ENCODE measurements at places on chromosomes 5 and 9. TPM values are rescaled to one million over a fixed set of nuclear protein-coding genes. Genes with fewer than 3 reads are reported as not detected.

DNA sequence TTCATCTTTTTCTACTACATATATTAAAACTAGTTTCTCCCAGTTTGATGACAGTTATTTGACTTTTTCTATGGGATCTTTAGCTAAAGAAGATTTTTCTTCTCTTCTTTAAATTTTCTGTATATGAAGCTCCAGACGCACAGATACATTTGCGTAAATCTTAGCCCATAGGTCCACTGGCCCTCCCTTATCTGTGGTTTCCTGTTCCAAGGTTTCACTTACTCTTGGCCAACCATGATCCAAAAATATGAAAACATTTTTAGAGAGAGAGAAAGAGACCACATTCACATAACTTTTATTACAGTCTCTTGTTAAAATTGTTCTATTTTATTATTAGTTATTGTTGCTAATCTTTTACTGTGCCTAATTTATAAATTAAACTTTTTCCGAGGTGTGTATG, 270.2 kb upstream of the DAPK1 start:
- DNase-seq, result no peak

- peak; percentile 98 for DNase-seq
Measured at GRCh38 chr9:126704892-126705766, 91.4 kb downstream of the LMX1B start.

DNA sequence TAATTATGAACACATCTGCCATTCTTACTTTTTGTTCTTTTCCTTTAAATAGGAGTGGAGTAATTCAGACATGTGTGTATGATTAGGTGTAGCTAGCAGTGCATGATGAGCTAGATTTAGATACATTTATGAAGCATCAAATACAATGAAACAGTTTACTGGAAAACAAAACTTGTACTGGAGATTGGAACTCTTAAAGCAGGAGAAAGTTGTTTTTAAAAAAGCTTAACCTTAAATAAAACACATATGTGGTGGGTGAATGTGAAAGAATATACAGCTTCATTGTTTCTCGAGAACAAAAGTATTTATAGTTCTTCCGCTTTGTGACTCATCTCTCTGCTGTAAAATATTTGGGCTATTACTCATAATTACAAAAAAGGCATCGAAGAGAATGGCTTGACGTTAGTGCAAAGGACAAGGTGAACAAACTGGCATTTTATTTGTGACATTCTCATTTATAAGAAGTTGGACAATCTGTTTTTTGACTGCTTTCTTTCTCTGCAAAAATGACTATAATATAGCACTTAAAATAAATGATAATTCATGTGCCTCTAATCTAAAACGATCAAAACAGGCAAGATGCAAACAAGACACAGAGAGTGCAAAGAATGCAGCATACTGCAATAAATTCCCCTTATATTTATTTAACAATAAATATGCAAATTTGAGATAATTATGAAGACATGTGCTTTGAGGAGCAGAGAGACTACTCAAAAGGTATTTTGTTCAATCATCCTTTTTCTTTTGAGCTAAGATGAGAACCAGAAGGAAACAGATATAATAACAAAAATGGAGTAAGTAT, 478.8 kb downstream of the CETN3 start:
- no peak for DNase-seq

- no peak for DNase-seq
Measured at GRCh38 chr9:20016611-20017010, 227.8 kb upstream of the SLC24A2 start.

DNA sequence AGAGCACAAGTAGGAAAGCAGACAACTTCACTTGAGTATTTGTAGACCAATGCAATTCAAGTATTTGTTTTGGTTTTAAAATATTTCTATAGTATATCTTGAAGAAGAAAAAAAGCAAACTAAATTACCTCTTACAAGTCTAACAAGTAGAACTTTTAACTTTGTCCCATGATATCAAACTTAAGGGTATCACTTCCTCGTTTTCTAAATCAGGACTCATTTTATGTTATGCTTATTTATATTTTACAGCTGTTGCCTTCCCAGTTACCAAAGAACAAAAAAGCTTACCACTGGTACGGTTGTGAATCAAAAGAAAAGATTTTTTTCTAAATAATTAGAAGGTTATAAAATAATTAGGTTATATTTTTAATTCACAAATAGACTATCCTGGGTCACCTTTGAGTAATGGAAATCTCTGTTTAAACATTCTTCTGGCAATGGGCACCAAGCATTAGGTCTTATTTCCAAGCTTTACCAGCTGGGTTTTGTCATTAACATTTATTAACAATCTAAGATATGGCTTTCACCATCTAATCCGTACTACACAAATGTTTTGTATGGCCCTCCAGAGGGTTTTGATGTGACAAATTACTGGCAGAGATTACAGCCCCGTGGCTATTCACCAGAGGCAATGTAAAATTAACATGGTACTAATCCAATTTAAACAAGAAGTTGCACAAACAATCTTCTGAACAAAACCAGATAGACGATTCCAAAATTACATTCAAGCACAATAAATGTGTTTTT, 63.6 kb downstream of the CEP120 start:
- no peak for DNase-seq

DNA sequence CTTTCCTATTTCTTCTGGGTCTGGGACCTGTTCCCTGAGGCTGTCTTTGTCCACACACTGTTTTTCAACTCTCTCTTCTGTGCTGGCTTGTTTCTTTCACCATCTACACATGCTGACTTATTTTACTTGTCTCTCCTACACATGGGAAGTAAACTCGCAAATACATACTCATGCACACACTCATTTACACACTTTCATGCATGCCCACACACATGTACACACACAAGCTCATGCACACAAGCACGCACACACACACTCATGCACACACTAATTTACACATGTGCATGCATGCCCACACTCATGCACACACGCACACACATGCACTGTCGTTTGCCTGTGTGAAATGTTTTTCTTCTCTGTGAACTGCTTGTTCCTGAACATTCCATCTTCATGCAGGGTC, 169.0 kb downstream of the IRX2 start:
- no peak for DNase-seq

DNA sequence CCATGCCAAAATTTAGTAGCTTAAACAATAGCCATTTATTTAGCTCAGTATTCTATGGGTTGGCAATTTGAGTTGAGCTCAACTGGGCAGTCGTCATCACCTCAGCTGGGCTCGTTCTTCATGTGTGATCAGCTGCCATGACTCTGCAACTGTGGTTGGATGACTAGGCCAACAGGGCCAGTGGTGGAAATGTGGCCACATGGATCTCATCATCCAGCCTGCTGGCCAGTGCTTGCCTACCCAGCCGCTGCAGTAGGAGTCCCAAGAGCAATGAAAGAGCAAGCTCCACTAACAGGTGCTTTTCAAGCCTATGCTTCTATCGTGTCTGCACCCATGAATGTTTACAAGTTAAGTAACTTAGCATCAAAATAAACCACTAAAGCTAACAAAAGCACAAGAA, 158.0 kb downstream of the ATPSCKMT start:
- no peak for DNase-seq

DNA sequence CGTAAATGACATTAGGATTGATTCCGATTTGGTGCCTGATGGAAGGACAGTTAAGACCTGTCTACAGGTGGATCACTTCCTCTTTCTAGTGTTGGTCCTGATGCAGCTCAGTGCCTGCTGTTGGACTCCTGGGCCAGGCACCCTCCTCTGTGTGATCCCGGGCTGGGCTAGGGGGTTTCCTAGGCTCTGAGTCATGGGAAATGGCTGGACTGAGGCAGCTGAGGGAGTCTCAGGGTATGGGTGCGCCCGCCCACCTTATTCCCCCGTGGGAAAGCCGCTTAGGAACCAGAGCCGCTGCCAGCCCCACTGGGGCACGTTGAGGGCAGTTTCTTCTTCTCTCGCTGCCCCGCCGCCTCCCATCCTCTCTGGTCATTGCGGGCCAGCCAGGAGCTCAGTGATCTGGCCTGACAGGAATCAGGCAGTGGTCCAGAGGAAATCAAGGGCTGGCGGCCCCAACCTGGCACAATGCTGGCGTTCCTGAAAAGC, 12.9 kb downstream of the TCF7 start:
- DNase-seq, result peak; percentile 90

DNA sequence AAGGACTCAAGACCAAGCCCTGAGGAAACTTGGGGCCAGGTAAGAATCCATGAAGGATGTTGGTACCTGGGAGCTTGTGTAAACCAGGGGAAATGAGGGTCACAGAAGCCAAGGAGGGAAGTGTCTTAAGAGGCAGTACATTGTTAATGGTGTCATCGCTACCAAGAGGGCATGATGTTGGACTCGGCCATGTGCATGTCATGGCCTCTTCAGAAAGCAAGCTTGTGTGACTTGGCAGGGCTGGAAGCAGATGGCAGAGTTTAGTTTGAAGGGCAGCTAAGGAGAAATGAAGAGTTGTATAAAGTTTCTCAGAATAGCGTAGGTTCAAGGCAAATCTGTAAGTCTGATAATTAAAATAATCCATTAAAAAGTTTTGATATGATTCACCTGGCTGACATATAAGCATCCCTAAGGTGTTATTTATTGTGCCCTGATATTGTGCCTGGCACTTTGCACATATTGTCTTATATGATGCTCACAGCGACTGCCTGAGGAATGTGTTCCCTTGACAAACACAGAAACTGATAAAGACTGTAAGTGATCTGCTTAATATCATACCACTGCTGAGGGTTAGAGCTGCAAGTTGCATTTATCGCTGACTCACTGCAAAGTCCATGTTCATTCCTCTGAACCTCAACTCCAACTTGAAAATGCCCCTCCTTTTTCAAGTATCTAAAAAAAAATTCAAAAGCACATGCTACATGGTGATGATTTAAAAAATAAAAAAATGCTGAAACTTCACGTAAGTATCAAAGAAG, 81.3 kb upstream of the PTPN3 start:
- DNase-seq, result peak; percentile 21

DNA sequence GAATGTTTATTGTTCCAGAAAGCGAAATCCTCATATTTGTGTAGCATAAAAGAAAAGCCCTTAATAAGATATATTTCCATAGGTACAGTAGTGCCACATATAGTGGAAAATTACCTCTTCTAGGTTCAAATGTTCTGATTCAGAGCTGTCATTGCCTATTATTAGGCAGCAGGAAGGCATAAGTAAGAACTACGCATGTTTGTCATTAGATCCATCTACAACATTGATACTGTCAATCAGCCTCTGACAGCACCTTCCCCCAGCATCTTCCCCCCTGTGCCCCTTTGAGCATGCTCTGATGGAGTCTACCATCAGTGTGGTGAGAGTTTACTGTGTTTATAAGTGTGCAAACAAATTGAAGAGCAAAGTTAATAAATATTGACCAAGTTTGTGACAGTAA, 816.1 kb downstream of the TLE4 start:
- no peak for DNase-seq

DNA sequence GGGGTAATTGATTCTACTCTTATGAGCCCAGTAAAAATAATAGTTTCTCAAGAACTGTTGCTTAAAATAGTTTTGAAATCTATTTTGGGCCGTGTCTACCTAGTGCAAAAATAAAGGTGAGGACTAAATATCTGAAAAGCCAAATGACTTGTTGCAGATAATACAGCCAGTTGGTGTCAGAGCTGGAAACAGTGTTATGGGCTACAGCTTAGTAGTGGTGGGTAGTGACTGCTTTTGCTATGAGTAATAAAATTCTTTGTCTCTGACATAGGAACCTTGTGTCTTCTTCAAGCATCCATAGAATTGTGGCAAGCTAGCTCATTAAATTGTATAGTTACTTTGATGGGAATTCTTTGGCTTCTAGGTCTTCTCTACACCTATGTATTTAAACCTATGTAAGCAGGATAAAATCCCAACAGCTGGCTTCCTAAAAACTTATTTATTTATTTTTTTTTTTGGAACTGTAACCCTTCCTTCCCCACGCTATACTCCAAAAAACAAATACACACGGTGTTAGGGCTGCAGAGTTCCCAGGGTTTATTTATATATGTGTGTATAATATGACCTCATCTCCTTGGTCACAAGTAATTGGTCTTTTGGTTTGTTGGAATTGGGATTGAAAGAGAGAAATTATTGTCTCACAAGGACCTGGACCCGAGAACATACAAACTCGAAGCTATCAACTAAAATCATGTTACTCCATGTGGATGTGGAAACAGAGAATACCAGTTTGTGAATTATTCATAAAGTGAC, 138.0 kb downstream of the NUDT12 start:
- DNase-seq, result peak; percentile 39

GRCh38 chr5:134101686-134102439, 12.6 kb upstream of the TCF7 start:
- peak; percentile 92 for DNase-seq

GRCh38 chr9:97740848-97741821, 44.0 kb upstream of the XPA start:
- peak; percentile 83 for DNase-seq

DNA sequence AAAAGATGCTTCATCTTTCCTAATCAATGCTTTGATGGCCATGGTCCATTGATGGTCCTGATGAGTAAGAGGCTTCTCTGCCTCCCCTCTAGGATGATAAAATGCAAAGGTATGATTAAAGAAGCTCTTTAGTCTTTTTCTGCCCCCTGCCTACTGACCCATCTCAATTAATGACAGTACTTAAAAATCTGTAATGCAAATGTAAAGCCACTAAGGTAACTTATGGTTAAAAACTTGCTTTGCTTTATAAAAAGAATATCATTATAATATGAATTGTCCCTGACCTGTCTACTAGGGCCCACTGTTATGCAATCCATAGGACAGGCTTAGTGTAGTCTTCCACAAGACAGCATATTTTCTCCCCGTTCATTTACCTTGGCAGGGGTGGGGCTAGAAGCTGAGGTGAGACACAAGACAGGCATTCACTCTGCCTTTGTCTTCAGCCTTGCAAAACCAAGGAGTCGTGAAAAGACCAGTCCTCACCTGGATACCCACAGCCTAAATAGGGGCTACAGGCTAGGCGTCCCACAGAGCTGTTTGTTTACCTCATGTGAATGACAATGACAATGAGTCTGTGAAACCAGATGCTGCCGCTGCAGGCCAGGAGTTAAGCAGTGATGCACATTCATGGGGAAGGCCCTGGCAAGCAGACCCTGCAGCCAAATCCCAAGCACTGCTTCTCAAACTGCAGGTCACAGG, 60.4 kb downstream of the BNC2 start:
- DNase-seq, result no peak

- DNase-seq, result no peak
Measured at GRCh38 chr9:6564360-6564759, 81.2 kb downstream of the GLDC start.

- DNase-seq, result no peak
Measured at GRCh38 chr5:10932426-10932825, 171.4 kb upstream of the DAP start.

DNA sequence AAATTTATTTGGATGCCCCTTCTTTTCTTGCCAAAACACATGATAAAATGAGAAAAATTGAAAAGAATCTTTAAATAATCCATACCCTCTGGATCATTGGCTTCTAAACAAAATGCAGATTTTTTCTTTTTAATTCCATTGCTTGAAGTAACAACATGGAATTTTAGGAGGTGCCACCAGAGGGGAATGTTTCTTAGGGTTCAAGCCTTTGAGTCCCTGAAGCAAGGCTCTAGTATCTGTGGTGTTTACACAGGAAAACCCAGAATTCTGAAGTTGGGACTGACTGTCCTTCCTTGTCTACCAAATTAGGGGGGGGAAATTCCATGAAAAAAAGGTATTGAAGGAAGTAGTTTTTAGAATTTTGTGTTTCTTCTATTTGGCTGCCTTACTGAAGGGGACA, 69.4 kb downstream of the LMNB1 start:
- peak; percentile 15 for DNase-seq

PCDH1 gene
- total RNA-seq, result 0.29 TPM

TRIM7 gene
- 0.72 TPM for total RNA-seq

LCN1 gene
- not detected for total RNA-seq

SLC35A4 gene
- total RNA-seq, result 17.4 TPM

TRPM6 gene
- under 0.01 TPM for total RNA-seq

Data from osteoblast (primary cell).